Mononuclear cell (primary cell): ENCODE measurements at places on chromosomes 11 and 22. TPM values are rescaled to one million over a fixed set of nuclear protein-coding genes. Genes with fewer than 3 reads are reported as not detected.

PATE4 gene
- not detected for total RNA-seq

CREB3L1 gene
- total RNA-seq = 0.10 TPM

SMTNL1 gene
- 0.10 TPM for total RNA-seq

TPH1 gene
- total RNA-seq = 0.94 TPM

NTM gene
- not detected for total RNA-seq

LRRC32 gene
- 3.0 TPM for total RNA-seq

CARD10 gene
- not detected for total RNA-seq

OR4D5 gene
- not detected for total RNA-seq

HEPN1 gene
- total RNA-seq = not detected

SEC14L6 gene
- total RNA-seq = not detected

OR51A7 gene
- not detected for total RNA-seq

CD3D gene
- 122 TPM for total RNA-seq

C1QTNF5 gene
- not detected for total RNA-seq

FTH1 gene
- 1,270 TPM for total RNA-seq

TSG101 gene
- 31.6 TPM for total RNA-seq

MN1 gene
- 4.5 TPM for total RNA-seq

CASP12 gene
- not detected for total RNA-seq

PNPLA5 gene
- not detected for total RNA-seq

PCF11 gene
- 167 TPM for total RNA-seq

POTEH gene
- total RNA-seq = not detected

SCGB1D2 gene
- not detected for total RNA-seq

FAM76B gene
- total RNA-seq = 107 TPM

MIOX gene
- total RNA-seq = not detected

LRRC56 gene
- 0.94 TPM for total RNA-seq

OVOL1 gene
- not detected for total RNA-seq

NAALADL1 gene
- 6.6 TPM for total RNA-seq

SLC5A4 gene
- total RNA-seq = not detected

APOA4 gene
- not detected for total RNA-seq

OMP gene
- not detected for total RNA-seq
